ENCODE measurements at places on chromosomes 1 and 21. TPM values are rescaled to one million over a fixed set of nuclear protein-coding genes. Genes with fewer than 3 reads are reported as not detected.
A peak's percentile ranks its signal among the peaks of the same experiment; 100 is the strongest.

Gene CRYAA
- total RNA-seq = not detected

Gene TFF2
- total RNA-seq = not detected

Gene SPRR2B
- total RNA-seq = not detected

Gene CELSR2
- total RNA-seq = 30.4 TPM

Gene RAB4A
- 25.9 TPM for total RNA-seq

- no peaks in the 10 kb centered on the region for H3K36me3 ChIP-seq
- DNase-seq = no peak
- peaks cover 46% of the 10 kb centered on the region for H3K4me1 ChIP-seq
- H3K27me3 ChIP-seq = no peaks in the 10 kb centered on the region
- no peak overlapping the region for H3K4me3 ChIP-seq
These were observed 109.1 kb downstream of the SLC45A1 start for GRCh38 chr1:8426996-8427395.

DNA sequence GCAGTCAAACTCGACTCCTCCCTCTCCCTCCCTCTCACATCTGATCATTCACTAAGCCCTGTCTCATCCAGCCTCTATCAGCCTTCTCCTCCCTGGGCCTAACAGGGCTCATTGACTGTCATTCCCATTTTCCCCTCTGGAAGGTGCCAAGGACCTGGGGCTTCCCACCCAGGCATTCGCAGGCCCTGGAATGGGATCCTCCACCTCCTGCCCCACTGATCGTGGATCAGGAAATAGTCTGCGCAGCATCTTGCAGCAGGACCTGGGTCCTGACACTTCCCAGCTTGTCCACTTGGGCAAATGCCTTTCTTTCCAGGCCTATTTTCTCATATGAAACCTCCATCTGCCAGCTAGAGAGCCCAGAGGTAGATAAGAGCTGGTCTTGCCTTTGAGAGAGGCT, 71.2 kb upstream of the ZC3H12A start:
- no peaks in the 10 kb centered on the region for H3K4me1 ChIP-seq
- DNase-seq = peak; percentile 45
- no peaks in the 10 kb centered on the region for H3K27me3 ChIP-seq
- H3K27ac ChIP-seq = no peak overlapping the region
- H3K36me3 ChIP-seq = no peaks in the 10 kb centered on the region

DNA sequence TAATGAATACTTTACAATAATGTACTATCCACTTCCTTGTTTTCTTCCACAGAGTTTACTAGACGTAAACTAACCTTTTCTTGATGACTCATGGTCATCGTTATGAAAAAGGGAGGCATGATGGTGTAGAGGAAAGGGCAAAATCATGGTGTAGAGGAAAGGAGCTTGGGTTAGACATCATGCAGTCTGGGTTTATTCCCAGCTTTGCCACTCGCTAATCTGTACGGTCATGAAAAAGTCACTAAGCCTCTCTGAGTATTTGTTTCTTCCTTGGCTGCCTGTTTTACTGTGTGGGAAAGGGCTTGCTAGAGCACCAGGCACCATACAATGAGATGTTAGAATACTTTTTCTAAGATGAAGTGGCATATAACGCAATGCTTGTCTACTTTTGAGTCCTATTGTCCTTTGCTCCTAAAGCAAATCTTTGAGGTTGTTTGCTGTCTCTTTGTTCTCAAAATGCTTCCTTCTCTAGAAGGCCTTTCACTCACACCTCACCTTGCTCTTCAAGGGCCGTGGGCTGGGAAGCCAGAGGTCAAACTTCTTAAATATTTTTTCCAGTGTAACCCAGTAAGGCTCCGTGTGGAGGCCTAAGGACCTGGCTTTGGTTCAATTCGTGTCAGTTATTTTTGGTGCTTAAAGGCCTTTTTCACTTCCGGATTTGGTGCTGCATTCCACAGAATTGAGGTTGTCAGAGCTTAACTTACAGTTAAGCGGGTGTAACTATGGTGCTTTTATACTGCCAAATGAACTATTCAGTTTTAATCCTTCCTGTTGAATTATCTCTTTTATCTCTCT, 9.9 kb upstream of the ETV3 start:
- no peak overlapping the region for H3K4me3 ChIP-seq
- H3K36me3 ChIP-seq = no peaks in the 10 kb centered on the region
- no peaks in the 10 kb centered on the region for H3K4me1 ChIP-seq
- H3K27me3 ChIP-seq = no peaks in the 10 kb centered on the region
- no peak for DNase-seq

GRCh38 chr1:2322065-2322571, 69.2 kb downstream of the MORN1 start:
- peaks cover 4% of the 10 kb centered on the region for H3K4me1 ChIP-seq
- no peak overlapping the region for H3K4me3 ChIP-seq
- peak; percentile 67 for DNase-seq
- peak overlapping the region; percentile 78 for H3K27ac ChIP-seq

- H3K27me3 ChIP-seq = no peaks in the 10 kb centered on the region
- no peaks in the 10 kb centered on the region for H3K36me3 ChIP-seq
- peak; percentile 67 for DNase-seq
- H3K27ac ChIP-seq = peak overlapping the region; percentile 97
These were observed 967 bp downstream of the CENPS start for GRCh38 chr1:10431070-10431730.

GRCh38 chr1:93703643-93704042, 22.0 kb upstream of the BCAR3 start:
- no peak for DNase-seq
- H3K4me3 ChIP-seq = no peak overlapping the region
- peaks cover 8% of the 10 kb centered on the region for H3K4me1 ChIP-seq
- no peaks in the 10 kb centered on the region for H3K27me3 ChIP-seq
- no peak overlapping the region for H3K27ac ChIP-seq

DNA sequence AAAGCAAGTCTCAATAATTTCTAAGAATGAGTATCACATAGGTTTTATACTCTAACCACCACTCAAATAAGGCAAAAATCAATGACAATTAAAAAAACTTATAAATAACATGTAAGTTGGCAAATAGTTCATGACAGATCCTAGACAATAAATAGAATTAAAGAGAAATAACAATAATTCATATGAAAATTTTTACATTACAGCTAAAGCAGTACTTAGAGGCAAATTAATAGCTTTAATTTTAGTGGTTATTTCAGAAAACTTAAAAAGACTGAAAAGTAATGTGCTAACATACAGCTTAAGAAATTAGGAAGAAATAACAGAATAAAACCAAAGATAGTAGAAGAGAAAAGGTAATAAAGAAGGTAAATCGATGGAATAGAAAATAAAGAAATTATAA, 179.9 kb upstream of the SPAG17 start:
- H3K27ac ChIP-seq = no peak overlapping the region
- no peak overlapping the region for H3K4me3 ChIP-seq
- DNase-seq = no peak
- H3K36me3 ChIP-seq = peaks cover 3% of the 10 kb centered on the region
- no peaks in the 10 kb centered on the region for H3K27me3 ChIP-seq

- H3K4me3 ChIP-seq = no peak overlapping the region
- H3K27me3 ChIP-seq = no peaks in the 10 kb centered on the region
- no peaks in the 10 kb centered on the region for H3K36me3 ChIP-seq
- no peak for DNase-seq
- H3K4me1 ChIP-seq = peaks cover 9% of the 10 kb centered on the region
These were observed 21.3 kb downstream of the A3GALT2 start for GRCh38 chr1:33299461-33300155.

DNA sequence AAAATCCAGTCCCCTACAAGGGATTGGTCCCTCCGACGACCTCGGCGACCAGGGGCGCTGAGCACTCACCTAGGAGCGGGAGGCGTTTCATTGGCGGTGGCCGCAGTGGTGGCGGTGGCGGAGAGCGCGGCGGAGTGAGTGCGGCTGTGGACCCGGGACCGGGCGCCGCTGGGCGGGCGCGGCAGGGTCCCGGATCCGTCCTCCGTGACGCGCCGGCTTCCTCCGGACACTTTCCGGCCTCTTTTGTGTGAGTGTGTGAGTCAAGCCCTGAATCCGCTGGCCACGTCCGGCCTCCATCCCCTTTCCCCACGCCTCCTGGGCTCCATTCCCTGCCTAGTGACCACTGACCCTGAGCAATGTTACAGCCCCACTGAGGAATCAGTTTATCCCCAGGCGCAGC, at the start of gene ADGRL4:
TSS of gene ADGRL4 (minus strand) at position 167 of the 400 bp plus-strand sequence. CDS start at position 91, 76 bp downstream.
- no peak within 1 kb of the TSS for H3K27ac ChIP-seq
- no peaks in the 10 kb centered on the region for H3K4me1 ChIP-seq
- no peaks in the 10 kb centered on the region for H3K36me3 ChIP-seq
- H3K4me3 ChIP-seq = peak within 1 kb of the TSS; percentile 67
- DNase-seq = peak; percentile 74
- H3K27me3 ChIP-seq = no peaks in the 10 kb centered on the region

DNA sequence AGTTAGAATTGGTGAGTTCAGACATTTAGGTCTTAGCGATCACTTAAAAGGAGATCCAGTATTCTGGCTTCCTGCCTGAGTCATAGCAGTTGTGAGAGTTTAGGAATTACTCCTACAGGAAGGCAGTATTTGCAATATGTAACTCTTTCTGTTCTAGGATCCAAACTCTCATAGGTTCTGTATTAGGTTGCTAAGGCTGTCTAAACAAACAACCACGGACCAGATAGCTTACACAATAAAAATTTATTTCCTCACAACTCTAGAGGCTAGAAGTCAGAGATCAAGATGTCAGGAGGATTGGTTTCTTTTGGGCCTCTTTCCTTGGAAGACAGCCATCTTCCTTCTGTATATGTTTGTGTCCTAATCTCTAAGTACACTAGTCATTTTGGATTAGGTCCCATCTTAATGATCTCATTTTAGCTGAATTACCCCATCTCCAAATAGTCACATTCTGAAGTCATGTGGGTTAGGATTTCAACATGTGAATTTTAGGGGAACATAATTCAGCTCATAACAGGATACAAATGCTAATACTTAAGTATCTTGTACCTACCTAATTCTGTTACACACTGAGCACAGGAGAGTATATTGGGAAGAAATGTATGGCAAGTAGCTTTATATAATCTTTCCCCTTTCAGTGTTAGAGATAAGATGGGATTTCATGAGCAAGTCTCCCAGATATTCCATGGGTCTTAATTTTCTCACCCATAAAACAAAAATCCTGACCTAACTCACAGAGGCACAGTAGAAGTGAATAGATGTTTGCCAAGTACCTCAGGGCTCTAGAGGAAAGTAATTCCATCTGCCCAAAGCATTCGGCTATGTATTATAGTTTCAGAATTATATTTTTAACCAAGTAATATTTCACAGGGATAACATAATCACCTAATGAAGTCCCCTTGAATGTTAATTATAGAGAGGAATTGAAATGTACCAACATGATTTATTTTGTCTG, 144.4 kb downstream of the PTBP2 start:
- no peak overlapping the region for H3K27ac ChIP-seq
- DNase-seq = no peak
- H3K36me3 ChIP-seq = no peaks in the 10 kb centered on the region
- H3K4me1 ChIP-seq = no peaks in the 10 kb centered on the region
- H3K4me3 ChIP-seq = no peak overlapping the region

- H3K27me3 ChIP-seq = peaks cover 23% of the 10 kb centered on the region
- peak within 1 kb of the TSS; percentile 78 for H3K4me3 ChIP-seq
- peak; percentile 91 for DNase-seq
- H3K27ac ChIP-seq = no peak within 1 kb of the TSS
These were observed at the start of gene NES for GRCh38 chr1:156676820-156677615. Gene NES, minus strand, starts transcription at chr1:156677407. Its CDS starts 143 bp downstream, at chr1:156677264.

- H3K36me3 ChIP-seq = no peaks in the 10 kb centered on the region
- H3K4me1 ChIP-seq = no peaks in the 10 kb centered on the region
- peak; percentile 56 for DNase-seq
- H3K27me3 ChIP-seq = no peaks in the 10 kb centered on the region
These were observed 8.3 kb downstream of the TSACC start for GRCh38 chr1:156346636-156347035.

DNA sequence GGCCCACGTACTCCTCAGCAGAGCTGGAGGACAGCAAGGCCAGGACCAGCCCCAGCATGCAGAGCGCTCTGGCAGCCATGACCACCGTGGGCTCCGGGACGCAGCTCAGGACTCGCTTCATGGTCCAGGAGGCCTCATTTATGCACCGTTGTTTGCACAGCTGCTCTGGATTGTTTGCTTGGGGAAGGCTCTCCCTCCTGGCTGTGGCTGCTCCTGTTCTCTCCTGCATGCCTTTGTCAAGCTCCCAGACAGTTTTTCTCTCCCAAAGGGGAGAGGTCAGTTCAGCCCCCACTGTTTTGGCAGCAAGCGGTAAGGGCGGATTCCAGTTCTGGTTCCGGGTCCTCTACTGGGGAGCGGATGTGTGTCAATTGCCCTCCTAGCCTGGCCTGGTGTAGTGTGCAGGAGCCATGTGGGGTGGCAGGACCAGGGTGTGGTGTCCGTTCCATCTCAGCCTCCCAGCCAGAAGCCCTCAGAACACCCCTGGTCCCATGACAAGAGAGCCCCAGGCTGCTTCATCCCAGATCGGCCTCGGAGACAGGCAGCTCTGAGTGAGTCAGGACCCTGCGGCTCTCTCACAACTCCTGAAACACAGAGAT, at the start of gene TFF3:
TSS of gene TFF3 (minus strand) at position 114 of the 596 bp plus-strand sequence. CDS start at position 79, 35 bp downstream.
- no peaks in the 10 kb centered on the region for H3K36me3 ChIP-seq
- peaks cover 11% of the 10 kb centered on the region for H3K4me1 ChIP-seq
- no peak for DNase-seq
- H3K27me3 ChIP-seq = no peaks in the 10 kb centered on the region
- no peak within 1 kb of the TSS for H3K4me3 ChIP-seq
- no peak within 1 kb of the TSS for H3K27ac ChIP-seq

DNA sequence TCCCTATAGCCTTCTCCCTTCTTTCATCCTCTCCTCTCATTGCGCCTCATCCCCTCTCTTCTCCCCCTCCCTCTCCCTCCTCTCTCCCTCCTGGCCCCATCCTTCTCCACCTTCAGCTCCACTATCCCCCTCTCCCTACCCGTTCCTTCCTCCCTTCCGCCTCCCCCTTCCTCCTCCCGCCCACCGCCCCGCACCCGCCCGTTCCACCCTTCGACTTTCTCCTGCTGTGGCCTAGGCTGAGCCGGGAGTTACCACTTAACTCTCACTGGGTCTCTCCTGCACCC, 1.6 kb downstream of the NPR1 start:
- peaks cover 35% of the 10 kb centered on the region for H3K27me3 ChIP-seq
- peak overlapping the region; percentile 85 for H3K4me3 ChIP-seq
- H3K36me3 ChIP-seq = no peaks in the 10 kb centered on the region
- peak; percentile 67 for DNase-seq

- H3K27ac ChIP-seq = no peak overlapping the region
- H3K36me3 ChIP-seq = no peaks in the 10 kb centered on the region
- no peaks in the 10 kb centered on the region for H3K27me3 ChIP-seq
- no peak overlapping the region for H3K4me3 ChIP-seq
These were observed 78.2 kb upstream of the SLC44A3 start for GRCh38 chr1:94741996-94742395.

DNA sequence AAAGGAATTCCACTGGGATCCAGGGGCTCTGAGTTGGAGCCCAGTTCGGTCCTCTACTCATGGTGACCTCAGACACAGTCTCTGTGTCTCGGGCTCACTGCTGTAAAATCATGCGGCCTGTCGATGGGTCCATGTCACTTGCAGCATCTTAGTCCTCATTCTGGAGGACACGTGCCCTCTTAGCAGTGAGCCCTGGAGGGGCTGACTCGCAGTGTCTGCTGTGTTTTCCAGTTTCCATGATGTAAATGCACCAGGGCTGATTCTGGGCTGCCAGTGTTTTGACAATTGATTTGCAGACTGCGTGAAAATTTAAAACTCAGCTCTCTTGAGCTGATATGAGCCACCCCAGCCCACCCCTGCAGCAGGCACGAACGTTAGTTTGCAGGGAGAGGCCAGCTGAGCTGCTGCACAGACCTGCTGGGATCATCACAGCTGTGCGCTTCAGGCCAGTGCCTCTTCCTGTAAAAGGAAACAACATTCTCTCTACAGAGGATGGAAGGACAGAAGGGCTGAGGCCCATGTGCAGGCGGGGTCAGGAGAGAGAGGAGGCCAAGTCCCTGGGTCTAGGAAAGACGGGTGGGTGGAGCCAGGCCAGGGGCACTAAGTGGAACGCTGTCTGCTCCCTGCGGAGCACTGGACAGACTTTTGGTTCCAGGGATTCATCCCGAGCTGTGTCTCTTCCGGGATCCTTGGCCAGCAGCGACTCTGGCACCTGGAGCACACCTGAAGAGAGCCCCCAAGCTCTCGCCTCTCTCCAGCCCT, 42.6 kb downstream of the RSPH1 start:
- no peak for DNase-seq
- H3K36me3 ChIP-seq = no peaks in the 10 kb centered on the region
- no peaks in the 10 kb centered on the region for H3K4me1 ChIP-seq
- no peak overlapping the region for H3K27ac ChIP-seq
- no peaks in the 10 kb centered on the region for H3K27me3 ChIP-seq
